ENCODE measurements at places on chromosomes 3 and 15. TPM values are rescaled to one million over a fixed set of nuclear protein-coding genes. Genes with fewer than 3 reads are reported as not detected.

GRCh38 chr3:141239511-141240281 is 8.1 kb downstream of the PXYLP1 start:
- peak; percentile 20 for DNase-seq

DNA sequence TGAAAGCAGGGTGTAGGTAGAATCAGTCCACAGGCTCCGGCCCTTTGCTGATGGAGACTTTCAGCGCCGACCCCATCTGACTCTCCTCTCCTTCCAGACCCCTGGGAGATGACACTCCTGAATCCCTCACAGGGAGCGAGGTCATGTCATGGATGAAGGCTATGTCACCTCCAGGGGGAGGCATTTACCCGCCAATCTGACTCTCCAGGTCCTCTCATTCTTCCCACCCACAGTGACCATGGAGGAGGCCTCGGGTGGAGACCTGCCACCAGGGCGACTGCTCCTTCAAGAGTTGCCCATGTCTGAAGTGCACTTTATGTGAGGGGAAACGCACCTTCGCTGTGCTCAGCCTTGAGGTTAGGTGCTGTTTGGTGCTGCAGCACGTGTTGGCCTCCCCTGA is 112.7 kb downstream of the KLF13 start:
- DNase-seq = no peak

- DNase-seq = no peak
These were observed 891.9 kb downstream of the ROBO1 start for GRCh38 chr3:78875851-78876250.

DNA sequence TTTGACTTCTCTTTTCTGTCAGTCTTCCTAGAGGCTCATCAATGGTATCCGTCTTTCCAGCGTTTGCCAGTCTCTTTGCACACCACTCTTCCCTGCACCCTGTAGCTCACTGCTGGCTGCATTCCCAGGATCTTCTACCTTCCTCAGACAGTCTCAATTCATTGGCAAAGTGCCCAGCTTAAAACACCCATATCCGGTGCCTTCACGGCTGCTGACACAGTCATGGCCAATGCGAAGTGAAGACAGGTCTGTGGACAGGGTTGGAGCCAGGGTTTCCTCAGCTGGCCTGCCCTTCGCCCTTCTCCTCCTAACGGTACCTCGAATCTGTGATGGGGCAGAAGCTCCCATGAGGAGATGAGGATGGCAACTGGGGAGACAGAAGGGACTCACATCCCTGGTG is 36.1 kb downstream of the PTH1R start:
- DNase-seq = no peak

- no peak for DNase-seq
These were observed 298 bp downstream of the BCL2L10 start for GRCh38 chr15:52112203-52112750.

GRCh38 chr15:78893538-78893937 is 20.8 kb downstream of the MORF4L1 start:
- DNase-seq = no peak

DNA sequence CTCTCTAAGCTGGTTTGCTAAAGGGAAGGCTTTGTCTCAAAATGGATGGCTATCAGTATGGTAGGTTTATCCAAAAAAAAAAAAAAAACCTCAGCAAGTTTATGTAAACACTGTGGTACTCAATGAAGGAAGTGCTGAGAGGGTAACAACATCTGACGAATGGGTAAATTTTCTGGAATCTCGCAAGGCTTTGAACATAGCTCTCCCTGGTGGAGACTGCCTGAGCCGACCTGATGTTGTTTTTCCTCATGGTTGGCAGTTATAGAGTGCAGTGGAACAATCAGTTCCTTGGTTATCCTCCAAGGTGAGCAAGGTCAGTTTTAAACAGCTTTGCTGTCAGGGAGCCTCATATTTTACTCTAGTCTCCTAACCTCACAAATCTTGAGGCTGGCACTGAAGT is 94.6 kb downstream of the ZPLD1 start:
- no peak for DNase-seq

- no peak for DNase-seq
These were observed 179.1 kb downstream of the SLC9A9 start for GRCh38 chr3:143668924-143669790.

- no peak for DNase-seq
These were observed 749 bp downstream of the SRGAP3 start for GRCh38 chr3:9248522-9249271.

DNA sequence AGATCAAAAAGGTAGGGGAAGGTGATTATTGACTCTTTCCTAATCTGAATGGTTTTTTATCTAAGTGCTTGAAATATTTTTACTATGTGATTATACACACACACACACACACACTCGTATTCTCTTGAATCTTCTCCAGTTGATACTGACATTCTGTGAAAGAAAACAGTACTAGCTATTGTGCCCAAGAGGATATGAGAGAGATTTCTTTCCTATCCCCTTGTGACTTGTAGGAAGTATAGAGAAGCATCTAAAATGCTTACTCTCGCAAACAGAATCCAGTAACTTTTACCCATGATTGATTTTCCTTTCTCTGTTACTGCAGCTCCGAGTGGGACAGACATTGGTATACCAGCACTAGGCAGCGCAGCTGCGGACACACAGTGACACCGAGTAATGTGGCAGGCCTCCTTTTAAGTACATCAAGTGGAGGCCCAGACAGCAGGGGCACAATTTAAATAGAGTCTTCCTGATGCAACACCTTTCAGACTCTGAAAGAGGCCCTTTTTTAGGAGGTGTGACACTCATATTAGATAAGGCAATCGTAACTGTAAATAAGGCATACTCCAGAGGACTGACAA is 421.0 kb upstream of the CNTN4 start:
- no peak for DNase-seq

DNA sequence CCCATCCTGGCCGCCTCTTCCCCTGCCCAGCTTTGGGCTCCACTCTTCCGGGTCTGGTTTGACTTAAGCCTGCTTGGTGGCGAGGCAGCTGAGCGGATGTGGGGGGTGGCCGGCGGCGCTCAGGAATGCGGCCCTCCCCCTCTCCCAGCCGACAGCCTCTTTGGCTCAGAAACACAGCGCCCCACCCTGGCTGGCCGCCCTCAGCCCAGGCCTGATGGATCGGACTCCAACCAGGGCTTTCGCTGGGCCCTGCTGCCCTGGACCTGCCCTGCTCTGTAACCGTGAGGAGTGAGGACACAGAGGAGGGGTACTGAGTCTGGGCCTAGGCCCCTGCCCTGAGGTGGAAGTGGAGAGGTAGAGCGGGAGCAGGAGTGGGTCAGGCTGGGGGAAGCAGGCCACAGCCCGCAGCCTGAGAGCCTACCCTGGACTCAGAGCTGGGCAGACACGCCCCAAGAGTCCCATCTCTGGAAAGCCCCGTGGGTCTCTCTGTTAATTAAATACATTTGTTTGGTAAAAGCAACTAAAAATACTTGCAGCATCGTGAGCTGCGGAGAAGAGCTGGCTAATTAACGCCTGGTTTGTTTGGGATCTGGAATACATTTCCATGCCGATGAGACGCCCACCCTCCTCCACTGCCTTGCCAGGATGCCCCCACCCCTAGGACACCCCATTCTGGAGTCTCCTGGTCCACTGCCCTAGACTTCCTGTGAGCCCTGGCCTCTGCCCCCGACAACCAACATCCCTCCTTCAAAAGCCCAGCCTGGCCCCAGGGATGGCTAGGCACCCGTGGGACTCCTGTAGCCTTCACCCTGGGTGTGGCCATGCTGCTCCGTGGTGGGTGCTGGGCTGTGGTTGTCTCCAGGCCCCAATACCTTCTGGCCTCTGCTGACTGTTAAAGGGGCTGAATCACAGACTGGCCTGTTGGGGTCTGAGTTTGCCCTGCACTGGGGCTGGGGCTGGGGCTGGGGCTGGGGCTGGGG is 19.6 kb downstream of the PLXNA1 start:
- peak; percentile 83 for DNase-seq

- no peak for DNase-seq
These were observed 99.8 kb downstream of the SEMA5B start for GRCh38 chr3:122927726-122928125.

- no peak for DNase-seq
These were observed 40.0 kb downstream of the ATP13A3 start for GRCh38 chr3:194446754-194447153.

DNA sequence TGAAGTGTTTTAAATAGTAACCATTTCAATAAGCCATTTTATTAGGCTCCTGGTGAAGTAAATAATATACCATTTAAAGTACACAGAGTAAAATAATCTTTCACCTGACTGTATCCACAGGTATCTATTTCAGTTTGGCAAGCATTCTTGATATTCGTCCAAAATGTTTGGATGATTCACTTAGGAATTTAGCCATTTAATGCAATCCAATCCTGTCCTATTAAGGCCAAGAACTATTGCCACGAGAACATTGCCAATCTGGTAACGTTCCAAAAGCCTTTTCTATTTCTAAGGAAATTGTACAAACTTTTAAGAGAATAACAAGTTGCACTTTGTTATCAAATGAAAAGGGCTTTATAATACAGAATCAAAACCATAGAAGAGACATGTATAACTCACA is 209.8 kb upstream of the THRB start:
- no peak for DNase-seq

DNA sequence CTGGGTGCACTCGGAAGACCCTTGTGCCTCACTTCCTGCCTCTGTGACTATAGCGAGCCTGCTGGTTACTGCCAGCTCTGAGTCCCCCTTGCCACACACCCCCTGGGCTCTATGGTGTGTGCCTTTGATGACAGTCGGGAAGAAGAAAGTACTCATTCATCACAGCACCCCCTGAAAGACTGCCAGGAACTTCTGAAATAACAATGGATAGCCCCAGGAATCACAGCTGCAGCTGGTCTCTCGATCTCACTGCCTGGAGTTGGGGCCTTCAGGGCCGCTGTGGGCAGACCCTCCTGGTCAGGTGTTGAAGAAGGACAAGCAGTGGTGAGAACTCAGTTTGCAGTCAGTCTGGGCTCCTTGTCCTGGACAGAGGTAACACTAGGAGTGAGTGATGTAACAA is 9.8 kb upstream of the RPP14 start:
- no peak for DNase-seq

- no peak for DNase-seq
These were observed 705 bp upstream of the TFRC start for GRCh38 chr3:196082619-196082971.

- no peak for DNase-seq
These were observed 14.2 kb downstream of the ZNF80 start for GRCh38 chr3:114223143-114223542.

- DNase-seq = no peak
These were observed 32.7 kb downstream of the RNF13 start for GRCh38 chr3:149845570-149846244.

DNA sequence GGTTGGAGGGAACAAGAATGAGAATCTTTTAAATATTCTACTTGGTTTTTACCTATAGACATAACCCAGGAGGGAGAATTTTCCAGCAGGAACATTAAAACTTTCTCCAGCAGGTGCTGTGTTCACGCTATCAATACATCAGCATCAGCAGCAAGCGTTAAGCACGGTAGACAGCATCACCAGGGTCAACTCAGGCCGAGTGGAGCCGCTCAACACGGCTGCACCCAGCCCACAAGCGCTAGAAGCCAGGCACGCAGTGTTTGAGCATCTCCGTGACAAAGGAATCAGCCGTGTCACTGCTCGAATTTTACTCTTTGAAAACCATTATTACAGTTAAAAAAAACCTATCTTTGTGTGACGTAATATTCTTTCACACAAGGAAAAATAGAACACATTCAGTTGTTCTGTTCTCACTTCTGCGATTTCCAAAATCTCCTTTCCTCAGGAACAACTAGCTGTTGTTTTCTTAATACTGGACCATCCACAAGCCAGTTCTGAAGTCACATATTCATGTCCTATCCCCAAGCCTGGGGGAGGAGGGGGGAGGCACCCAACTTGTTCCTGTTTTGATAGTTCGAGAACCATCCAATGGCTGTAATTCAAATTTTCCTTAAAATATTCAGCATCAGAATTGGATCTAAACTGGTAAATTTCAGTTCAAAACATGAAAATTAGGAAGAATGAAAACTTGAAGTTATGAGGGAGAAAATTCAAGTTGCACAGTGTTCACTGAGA is 77.9 kb downstream of the ADAMTS17 start:
- peak; percentile 37 for DNase-seq

GRCh38 chr3:194376241-194376560 is 6.7 kb upstream of the LRRC15 start:
- no peak for DNase-seq

DNA sequence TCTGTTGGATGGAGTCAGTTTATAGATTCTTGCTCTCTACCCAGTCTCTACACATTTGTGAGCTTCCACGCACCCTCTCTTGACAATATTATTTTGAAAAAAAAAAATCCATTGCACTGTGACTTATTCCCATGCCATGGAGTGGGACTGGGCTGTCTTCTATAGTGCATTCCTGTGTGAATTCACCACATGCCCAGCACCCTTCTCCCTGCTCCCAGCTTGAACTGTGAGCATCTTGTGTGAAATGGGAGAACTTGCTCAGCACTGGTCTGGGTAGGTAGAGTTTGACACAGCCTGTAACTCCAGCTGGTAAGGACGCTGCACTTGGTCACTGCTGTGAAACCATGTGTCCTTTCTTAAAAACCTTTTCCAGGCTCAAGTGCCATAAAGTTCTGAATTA is 91.9 kb downstream of the ARNT2 start:
- DNase-seq = no peak

- no peak for DNase-seq
These were observed 65.4 kb downstream of the SSR3 start for GRCh38 chr3:156489462-156489911.

DNA sequence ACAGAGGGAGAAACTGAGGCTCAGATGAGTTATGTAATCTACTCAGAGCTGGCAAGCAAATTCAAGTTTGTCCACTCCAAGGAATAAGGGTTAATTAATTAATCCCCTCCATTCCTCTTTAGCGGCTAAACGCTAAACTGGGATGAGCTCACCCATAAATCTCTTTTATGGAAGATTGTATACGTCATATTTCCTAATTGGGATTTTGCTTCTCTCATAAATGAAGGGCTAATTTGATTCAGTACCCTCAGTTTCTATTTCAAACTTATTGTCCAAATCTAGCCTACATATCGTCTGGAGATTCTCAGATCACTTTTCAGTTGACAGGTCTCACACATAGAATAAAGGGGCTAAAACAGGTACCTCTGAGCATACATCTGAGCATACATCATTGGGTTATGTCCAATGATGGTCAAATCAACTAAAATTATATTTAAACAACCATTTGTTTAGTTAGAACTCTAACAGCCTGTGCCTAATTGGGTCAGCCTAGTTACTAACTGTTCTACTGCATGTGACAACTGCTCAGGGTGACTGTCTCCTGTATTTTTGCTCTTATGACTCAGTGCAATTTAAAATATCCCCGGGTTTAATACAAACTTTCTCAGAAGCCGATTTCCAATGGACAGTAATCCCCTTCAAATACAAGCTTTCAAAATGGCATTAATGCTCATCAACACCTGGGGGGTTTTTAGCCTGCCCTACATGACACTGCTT is 57.6 kb upstream of the PLXND1 start:
- no peak for DNase-seq

The RTP3 gene
- not detected for total RNA-seq

The ULK3 gene
- total RNA-seq = 46.4 TPM

The OXTR gene
- total RNA-seq = 4.1 TPM

The PLCL2 gene
- total RNA-seq = 6.5 TPM

The GOLGA8Q gene
- not detected for total RNA-seq

The ETV5 gene
- 26.4 TPM for total RNA-seq

The MAP6D1 gene
- total RNA-seq = 3.2 TPM

The SUSD5 gene
- 3.3 TPM for total RNA-seq

The GOLGA8J gene
- total RNA-seq = not detected

Data from type B pancreatic cell (in vitro differentiated cells).